ENCODE measurements at places on chromosomes 7 and 10. TPM values are rescaled to one million over a fixed set of nuclear protein-coding genes. Genes with fewer than 3 reads are reported as not detected.

DNA sequence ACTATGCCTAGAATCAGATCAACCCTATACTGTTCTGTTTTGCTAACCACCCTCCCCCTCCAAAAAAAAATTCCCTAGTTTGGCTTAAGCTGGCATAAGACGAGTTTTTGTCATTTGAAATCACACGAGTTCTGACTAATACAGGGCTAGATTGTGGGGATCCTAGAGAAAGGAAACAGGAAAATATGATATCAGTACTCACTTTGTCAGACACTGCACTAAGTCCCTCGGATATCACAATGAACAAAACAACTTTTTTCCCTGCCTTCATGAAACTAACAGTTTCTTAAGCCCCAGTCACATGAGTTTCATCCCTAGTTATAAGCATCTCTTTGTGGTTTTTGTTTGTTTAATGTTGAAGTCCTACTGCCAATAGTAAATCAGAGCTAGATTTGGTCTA, 118.5 kb downstream of the ITGB8 start:
- DNase-seq, result no peak

GRCh38 chr7:124411796-124412195, 353.8 kb downstream of the GPR37 start:
- DNase-seq, result no peak

The SFTPA2 gene
- total RNA-seq, result 0.46 TPM

DNA sequence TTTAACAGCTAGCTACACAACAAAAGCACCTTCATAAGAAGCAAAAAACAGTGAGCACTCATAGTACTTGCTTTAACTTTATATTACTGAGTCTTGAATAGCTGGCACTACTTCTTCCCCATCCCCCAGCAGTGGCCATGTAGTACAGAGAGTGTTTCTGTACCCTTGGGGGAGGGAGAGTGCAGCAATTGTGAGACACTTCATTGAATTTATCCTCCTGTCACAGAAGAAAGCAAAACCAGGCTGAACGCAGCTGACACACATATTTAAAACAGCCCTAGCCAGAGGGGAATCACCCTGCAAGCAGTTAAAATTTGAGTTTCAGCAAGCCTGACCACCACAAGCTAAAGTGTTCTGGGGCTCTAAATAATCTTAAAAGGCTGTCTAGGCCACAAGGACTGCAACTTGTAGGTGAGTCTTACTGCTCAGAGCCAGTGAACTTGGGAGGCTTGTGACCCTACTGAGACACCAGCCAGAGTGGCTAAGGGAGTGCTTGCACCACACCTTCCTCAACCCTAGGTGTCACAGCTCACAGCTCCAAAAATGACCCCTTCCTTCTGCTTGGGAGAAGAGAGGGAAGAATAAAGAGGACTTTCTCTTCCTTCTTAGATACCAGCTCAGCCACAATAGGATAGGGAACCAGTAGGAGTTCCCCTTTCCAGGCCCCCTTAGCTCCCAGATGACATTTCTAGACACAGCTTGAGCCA, 97.7 kb upstream of the MEOX2 start:
- no peak for DNase-seq
